ENCODE measurements at places on chromosomes 7 and 10.

- no peak for DNase-seq
Measured at GRCh38 chr10:121268363-121268762, 329.9 kb downstream of the FGFR2 start.

GRCh38 chr7:86747698-86748097 is 104.0 kb downstream of the GRM3 start:
- no peak for DNase-seq

- DNase-seq: no peak
Measured at GRCh38 chr10:87925570-87925969, 62.1 kb downstream of the PTEN start.

DNA sequence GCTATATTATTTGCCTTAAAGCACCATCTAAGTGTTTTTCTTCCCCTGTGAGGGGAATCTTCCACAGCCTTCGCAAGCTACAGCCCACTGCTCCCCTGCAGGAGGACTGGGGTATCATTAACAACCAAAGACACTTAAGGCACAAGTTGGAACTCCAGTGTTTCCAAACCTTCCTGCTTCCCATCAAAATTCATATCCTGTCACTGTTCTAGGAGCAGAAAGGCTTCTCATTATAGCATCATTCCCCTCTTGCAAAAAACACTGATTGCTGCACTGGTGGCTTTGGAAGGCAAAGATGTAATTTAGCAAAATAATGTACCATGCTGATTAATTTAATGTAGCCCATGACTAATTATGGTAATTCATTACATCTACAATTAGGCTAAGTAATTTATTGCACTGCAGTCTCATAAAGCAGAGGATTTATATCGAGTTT is 207.2 kb downstream of the SKAP2 start:
- no peak for DNase-seq

DNA sequence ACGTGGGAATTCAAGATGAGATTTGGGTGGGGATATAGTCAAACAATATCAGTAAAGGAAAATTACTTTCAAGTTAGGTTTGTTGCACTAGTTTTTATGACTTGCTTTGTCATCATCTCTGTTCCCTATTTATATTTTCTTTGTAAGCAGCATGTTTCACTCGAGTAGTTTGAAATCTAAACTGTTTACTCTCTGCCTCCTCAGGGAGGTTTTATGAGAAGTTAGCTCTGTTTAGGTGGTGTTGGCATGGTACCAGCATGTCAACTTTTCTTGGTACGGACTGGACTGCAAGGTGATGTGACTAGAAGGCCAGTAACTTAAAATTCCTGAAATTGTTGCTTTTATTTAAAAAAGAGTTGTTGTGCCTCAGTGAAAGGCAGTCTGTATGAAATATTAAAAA is 59.2 kb upstream of the MTPN start:
- no peak for DNase-seq

Data from activated CD8-positive, alpha-beta memory T cell treated with anti-CD3 and anti-CD28 coated beads for 48 hours (primary cell).